Cardiac atrium fibroblast (primary cell): ENCODE measurements at places on chromosomes 3 and 15. TPM values are rescaled to one million over a fixed set of nuclear protein-coding genes. Genes with fewer than 3 reads are reported as not detected.

Gene ARGFX
- total RNA-seq, result not detected in 2 replicates

Gene CP
- total RNA-seq, result 13.7 and 14.1 TPM in 2 replicates

Gene LTF
- under 0.01 and 23.3 TPM in 2 replicates for total RNA-seq

Gene GOLGA6B
- total RNA-seq, result not detected in 2 replicates

Gene RASGRP1
- 0.18 and 1.8 TPM in 2 replicates for total RNA-seq

Gene PPM1L
- total RNA-seq, result 0.72 and 2.8 TPM in 2 replicates

Gene GPR149
- total RNA-seq, result not detected in 2 replicates

Gene MESP1
- 2.3 TPM in 1 of 2 replicates, not detected in the other for total RNA-seq

Gene DLEC1
- under 0.01 and 0.49 TPM in 2 replicates for total RNA-seq

Gene WDR5B
- total RNA-seq, result 1.6 and 5.5 TPM in 2 replicates

Gene CLDN11
- 163 and 225 TPM in 2 replicates for total RNA-seq

Gene P2RY1
- 3.6 TPM in 2 replicates for total RNA-seq

Gene SLC9A9
- 3.9 and 8.3 TPM in 2 replicates for total RNA-seq
